Brain pericyte (primary cell): ENCODE measurements at places on chromosomes 5 and 9.

- no peak for DNase-seq
Observed at GRCh38 chr5:55758231-55758630, 20.4 kb downstream of the DDX4 start.

GRCh38 chr5:117347280-117347679, 772.7 kb upstream of the SEMA6A start:
- no peak for DNase-seq

DNA sequence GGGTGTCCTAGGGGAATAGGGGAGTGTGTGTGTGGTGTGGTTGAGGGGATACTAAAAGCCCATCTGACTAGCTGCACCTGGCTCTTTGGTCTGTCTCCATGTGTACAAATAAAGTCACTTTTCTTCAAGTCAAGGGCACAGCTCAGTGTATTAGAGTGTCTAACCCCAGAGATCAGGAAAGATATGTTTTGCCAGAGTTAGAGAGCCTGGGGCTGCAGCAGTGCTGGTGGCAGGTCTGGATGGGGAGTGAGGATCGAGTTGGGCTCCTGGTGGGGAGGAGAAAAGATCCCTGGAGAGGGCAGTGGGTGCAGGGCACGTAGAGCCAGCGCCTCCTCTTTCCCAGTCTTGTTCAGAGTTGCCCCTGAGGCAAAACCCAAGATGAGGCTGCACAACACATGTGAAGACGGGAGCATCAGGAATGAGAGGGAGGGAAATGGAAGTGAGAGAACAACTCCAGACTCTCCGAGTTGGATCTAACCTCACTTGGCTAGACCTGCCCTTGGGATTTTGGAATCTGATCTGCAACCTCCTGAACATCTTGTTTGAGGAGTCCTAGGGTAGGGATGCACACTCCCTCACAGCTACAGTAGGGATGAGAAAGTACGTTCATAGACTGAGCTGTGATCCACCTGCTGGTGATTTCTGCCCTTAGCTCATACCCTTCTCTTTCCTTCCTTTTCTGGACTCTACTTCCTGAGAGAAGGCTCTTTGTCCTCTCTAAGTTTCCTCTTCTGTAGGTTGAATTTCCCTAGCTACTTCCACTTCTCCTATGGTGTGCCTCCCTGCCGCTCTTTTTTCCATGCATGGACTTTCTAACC, 309.9 kb downstream of the ZSWIM6 start:
- no peak for DNase-seq

GRCh38 chr9:127308652-127309434, 44.3 kb downstream of the GARNL3 start:
- DNase-seq = no peak

DNA sequence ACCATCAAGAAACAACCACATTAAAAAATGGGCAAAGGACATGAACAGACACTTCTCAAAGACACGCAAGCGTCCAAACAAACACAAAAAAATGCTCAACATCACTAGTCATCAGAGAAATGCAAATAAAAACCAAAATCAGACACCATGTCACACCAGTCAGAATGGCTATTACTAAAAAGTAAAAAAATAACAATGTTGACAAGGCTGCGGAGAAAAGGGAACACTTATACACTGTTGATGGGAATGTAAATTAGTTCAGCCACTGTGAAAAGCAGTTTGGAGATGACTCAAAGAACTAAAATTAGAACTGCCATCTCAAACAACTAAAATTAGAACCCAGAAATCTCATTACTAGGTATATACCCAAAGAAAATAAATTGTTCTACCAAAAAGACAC, 80.4 kb downstream of the CAAP1 start:
- no peak for DNase-seq

DNA sequence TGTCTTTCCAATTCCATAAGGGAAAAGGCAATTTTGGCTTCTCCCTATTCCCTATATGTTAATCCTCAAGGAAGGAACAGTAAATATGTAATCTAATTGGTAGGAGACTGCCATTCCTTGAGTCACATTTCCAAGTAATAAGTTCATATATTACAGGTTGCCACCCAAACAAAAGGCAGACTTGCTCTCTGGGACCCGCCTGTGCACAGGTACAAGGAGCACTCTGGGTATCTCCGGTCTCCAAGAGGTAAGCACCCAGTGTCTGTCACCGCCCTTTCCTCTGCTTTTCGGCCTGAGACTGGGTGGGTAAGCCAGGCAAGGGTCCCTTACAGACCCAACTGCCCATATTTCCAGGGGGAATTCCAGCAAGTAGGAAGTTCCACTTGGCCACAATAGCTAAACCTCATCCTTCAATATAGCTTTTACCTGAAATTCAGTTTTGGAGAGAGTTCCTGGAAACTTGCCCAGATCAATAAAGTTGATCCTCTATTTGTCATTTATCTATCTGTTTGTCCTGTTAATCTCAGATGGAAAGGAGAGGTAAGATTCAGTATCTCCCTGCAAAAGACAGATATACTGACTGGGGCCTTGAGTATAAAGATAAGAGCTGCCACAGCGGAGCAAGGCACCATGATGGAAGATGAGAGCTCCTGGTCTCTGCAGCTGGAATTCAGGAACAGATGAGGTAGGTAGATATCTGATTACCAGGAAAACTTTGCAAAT, 81.8 kb downstream of the SUSD1 start:
- no peak for DNase-seq

- no peak for DNase-seq
Observed at GRCh38 chr9:128887914-128888350, 6.0 kb downstream of the LRRC8A start.
